DMS 273 treated with DMSO at 0.1 percent for 48 hours (cell line): ENCODE measurements at places on chromosomes 2 and 18.

- DNase-seq = no peak
These were observed 273.1 kb downstream of the TSN start for GRCh38 chr2:122028371-122029100.

DNA sequence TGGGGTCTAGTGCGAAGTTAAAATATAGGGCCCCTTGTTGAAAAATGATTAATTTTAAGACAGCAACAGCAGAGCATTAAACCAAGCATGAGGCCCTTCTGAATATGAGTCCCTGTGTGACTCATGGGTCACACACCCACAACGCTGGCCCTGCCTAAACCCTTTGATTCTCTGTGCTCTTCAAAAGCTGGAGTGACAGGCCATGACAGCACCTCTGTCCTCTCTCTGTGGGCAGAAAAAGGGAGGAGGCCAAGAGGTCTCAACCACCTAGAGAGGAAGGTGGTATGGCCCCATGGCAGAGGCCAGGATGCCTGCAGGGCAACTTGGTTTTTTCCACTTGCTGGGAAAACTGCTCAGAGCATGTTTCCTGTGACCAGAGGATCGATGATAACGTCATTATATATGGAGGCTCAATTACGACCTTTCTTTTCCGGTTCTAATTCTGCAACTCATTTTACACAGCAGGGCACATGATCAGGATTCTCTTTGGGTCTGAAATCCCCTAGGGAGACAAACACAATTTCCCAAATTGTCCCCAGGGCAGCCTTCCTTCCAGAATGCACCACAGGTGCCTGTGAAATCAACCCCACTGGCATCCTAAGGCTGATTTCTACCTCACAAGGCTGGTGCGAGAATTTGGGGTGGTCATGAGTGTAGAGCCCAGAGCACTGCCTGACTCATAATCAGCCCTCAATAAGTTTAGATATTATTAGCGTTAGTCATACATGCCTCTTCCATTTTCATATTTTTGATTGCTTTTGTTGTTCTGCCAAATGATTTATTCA lies 102.0 kb upstream of the PPP1CB start:
- DNase-seq = no peak

DNA sequence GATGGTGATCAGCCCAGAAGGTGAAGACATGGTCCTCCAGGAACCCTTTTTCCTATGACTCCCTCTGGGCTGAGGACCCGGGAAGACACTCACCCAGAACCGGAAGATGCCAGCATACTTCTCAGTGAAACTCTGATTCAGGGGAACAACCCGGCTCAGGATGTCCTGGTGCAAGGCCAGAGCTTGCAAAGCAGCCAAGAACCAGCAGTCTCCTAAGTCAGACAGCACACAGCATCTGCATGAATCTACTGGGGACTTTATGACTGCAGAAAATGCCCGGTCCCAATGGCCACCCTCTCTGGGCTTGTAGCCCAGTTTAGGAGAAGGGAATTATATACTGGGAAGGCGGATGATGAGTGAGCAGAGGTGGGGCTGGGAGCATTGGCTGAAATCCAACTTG lies 15.3 kb downstream of the CAPN14 start:
- DNase-seq = no peak

DNA sequence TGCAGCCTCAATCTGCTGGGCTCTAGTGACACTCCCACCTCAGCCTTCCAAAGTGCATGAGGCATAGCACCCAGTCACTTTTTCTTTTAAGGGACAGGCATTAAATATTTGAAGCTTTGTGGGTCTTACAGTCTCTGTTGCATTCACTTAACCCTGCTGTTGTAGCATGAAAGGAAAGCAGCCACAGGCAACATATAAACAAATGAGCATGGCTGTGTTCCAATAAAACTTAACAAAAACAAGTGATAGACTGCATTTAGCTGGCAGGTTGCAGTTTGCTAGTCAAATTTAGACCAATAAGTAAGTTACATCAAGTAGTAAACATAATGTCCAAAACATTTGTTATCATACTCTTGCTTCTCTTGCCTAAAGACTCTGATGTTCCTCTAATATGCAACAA lies 297.3 kb upstream of the MMADHC start:
- no peak for DNase-seq
